ENCODE measurements at places on chromosomes 7 and 10.

DNA sequence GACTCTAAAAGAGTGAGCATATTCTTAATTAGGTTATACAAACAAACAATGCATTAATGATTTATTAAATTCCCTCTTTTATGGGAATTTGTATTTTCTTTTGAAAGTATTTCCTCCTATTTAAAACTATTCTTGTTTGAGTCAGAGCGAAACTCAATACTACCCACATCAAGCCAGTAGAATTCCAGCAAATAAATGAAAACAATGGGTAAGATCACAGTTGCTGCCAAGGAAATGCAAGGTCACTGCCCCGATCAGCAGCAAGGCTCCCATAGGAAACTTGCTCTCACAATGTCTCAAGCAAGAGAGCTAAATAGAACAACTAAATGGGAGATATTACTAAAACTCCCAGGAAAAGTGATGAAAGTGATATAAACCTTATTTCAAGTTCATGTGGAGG is 206.3 kb downstream of the THSD7A start:
- no peak for DNase-seq

GRCh38 chr10:85262992-85263391 is 934.6 kb downstream of the CCSER2 start:
- DNase-seq, result no peak

DNA sequence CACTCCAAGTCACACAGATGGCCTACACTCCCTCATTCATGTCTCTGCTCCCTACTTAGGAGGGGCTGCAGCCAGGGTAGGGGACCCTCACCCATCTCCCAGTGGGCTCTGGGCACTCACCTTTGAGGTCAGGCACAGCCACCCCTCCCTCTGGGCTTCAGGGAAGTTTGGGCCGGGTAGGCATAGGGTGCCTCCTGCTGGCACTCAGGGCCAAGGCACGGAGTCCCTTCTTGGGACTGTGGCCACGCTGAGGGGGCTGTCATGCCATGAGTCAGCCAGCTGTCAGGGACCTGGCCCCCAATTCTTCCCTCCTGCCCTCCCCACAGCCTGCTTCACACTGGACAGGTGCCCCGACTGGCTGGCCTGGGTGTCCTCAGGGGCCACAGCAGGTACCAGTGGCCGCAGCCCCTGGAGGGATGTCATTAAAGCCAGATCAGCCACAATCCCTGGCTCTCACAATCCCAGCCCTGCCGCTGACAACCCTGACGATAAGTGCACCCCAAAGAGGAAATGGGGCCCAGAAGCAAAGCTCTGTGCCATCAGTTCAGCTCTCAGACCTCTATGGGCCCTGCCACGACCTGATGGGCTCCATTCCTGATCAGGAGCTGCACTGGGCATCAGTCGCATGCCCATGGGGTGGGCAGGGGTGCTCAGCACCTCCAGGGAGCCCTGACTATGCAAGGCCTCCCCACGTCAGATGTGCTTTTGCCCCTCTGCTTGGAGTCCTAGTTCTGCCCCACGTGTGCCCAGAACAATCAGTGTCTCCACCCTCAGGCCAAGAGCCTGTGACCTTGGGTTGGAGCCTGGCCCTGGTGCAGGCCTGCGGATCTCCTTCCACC is 34.1 kb upstream of the RET start:
- DNase-seq, result no peak

- DNase-seq, result no peak
Measured at GRCh38 chr10:131644864-131645658, 255.7 kb upstream of the PPP2R2D start.

- no peak for DNase-seq
Measured at GRCh38 chr7:7707806-7708205, 10.6 kb downstream of the RPA3 start.

DNA sequence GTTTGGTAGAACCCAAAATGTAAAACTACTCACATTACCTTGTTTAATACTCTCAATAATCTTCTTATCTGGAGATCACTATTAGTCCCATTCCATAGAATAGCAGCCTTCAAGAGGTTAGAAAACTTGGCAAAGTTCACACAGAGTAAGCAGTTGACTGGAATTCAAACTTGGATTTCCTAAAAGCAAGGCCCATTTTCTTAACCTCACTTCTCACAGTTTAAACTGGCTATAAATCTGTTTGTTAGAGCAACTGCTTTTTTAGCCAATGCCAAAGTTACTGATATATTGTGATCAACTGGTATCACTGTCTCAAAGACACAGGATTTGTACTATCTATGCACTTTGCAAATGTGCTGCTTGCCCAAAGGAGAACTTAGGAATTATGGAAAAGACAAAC is 230.2 kb downstream of the THSD7A start:
- no peak for DNase-seq

- no peak for DNase-seq
Measured at GRCh38 chr7:24656608-24657007, 83.4 kb downstream of the PALS2 start.

DNA sequence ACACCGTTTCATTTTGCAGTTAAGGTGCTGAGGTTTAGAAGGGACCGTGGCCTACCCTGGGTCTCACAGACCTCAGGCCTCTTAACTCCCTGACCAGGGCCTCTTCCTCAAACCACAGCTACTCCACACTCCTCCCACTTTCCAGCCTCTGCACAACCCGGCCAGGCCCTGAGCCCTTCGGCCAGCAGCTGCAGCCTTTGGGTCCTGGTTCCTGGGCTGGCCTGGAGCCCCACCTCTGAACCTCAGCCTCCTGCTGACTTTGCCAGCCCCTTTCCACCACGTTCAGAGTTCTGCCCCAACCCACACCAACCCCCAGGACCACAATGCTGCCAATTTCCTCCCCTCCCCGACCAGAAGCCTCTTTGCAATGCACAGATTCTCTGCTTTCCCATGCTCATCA is 84.1 kb downstream of the VOPP1 start:
- DNase-seq, result no peak

DNA sequence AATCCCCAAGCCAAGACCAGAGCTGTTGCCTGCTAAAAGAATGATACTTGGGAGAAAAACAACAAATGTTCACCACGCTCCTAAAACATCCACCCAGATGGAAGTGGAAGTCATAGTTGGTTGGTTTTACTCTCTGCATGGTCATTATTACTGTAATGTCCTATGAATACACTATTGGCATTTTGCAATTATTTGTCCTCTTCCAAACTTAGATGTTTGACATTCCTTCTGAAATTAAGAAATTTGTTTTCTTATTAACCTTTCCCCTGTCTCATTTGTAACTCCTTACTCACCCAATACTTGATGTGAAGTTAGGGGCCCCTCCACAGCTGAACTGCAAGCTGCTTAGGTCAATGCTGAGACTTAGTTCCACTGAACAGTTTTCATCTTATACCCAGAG is 383.3 kb downstream of the INHBA start:
- DNase-seq, result no peak

- DNase-seq, result no peak
Measured at GRCh38 chr7:28427236-28427635, 14.9 kb downstream of the CREB5 start.

Data from SIG-M5 (cell line).